ENCODE measurements at places on chromosomes 16 and 17.

GRCh38 chr17:27381007-27381501 is 75.2 kb upstream of the KSR1 start:
- peak; percentile 81 for DNase-seq

GRCh38 chr16:85361441-85362118 is 249.3 kb upstream of the CIBAR2 start:
- no peak for DNase-seq

DNA sequence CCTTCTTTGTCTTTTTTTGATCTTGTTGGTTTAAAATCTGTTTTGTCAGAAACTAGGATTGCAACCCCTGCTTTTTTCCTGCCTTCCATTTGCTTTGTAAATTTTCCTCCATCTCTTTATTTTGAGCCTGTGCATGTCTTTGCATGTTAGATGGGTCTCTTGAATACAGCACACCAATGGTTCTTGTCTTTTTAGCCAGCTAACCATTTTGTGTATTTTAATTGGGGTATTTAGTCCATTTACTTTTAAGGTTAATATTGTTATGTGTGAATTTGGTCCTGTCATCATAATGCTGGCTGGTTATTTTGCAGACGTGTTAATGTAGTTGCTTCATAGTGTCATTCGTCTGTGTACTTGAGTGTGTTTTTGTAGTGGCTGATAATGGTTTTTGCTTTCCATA is 26.2 kb downstream of the NFATC3 start:
- no peak for DNase-seq

DNA sequence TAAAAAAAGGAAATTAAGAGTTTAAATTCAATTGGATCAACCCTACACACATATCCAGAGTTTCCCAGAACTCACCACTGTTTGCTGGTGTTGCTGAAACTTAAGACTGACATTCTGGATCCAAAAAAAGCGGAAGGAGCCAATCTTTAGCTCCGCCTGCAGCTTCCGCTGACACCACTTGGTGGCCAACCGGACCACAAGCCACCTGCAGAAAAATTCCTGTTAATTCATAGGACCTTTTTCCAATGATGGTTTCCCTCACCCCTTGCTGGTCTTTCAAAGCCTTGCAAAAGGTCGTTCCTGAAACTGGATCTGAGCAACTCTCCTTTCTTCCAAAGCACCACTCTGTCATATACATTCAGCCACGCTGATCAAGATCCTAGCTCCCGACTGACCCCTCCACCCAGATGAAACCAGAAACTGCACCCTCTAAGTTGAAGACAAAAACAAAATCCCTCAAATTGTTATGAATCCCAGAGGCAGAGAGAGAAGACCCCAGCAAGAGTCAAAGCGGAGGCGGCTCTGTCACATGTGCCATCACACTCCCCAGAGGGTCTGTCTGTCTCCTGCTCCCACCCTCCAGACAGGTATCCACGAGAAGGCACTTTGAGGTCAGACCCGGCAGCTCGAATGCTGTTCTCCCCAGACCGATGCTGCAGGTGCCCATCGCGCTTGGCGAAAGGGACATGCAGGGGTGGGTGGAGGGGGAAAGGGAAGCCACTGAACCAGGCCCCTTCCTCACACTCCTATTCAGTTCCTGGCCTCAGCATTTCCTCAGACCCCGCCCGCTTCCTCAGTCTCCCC is 773 bp downstream of the BLTP2 start:
- no peak for DNase-seq

DNA sequence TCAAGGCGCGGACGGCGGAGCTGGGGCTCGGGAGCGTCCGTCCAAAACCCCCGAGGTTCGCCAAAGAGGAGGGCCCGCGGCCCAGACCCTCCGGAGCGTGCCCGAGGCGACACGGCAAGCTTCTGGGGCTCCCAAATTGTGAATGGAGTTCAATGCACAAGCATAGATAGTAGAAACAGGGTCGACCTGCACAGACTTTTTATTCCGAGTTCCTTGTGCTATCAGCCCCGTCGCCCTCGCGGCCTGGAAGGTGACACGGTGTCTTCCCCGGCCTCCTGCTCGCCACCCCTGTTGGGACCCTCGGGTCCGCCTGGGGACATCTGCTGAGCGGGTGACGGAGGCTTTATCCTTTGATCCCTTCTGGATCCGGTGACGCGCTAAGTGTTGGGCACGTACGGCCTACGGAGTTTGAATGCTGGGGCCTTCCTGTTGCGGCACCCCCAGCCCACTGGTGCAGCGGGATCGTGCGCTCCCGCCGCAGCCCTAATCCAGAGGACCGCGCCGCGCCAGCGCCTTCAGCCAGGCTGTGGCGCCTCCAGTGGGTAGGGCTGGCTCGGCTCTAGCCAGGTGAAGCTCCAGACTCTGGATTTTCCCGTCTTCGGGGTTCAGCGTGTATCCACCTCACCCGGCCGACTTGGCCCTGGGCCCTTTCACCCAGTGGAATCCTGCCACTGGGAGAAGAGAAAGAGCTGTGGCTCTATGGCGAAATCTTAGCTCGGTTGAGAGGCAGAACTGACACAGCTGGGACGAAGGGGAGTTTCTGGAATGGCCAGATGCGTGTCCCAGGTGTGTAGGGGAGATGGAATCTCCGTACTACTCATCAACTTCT is 17.0 kb upstream of the NTN1 start:
- no peak for DNase-seq

- DNase-seq, result no peak
Observed at GRCh38 chr16:27792486-27793248, 242.7 kb downstream of the KATNIP start.

GRCh38 chr16:20614186-20615141 is 38.3 kb upstream of the ACSM2B start:
- DNase-seq, result no peak

GRCh38 chr16:67249178-67250044 is 632 bp downstream of the SLC9A5 start:
- DNase-seq, result no peak

DNA sequence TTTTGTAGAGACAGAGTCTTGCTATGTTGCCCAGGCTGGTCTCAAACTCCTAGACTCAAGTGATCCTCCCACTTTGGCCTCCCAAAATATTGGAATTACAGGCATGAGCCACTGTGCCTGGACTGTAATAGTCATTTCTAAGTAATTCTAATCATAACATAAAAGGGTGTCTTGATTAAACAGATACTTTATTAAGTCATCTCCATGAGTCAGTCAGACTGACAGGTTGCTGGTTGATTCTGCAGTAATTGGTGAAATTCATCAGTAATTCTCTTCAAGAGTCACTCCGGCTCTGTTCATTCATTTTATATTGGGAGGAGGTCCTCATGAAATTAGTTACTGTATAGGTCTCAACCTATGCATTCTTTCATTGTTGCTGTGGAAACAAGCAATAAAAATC is 85.6 kb downstream of the SPECC1 start:
- DNase-seq, result no peak

DNA sequence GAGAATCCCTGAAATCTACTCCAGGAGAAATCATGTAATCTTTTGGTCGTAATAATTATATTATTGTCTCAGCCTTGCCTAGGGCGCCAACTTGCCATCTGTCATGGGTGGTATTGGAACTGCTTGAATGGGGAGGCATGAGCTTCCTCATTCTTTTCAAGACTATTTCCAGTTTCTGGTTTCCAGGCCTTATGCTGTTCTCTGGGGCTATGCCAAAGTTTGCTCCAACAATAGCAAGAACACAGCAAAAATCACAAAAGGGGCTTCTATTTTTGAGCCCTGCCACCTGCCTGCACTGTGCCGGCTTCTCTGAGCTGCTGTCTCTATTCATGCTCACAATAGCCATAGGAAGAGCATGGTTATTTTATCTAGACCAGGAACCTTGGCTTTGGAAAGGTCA is 111.7 kb downstream of the SPECC1 start:
- DNase-seq, result no peak

DNA sequence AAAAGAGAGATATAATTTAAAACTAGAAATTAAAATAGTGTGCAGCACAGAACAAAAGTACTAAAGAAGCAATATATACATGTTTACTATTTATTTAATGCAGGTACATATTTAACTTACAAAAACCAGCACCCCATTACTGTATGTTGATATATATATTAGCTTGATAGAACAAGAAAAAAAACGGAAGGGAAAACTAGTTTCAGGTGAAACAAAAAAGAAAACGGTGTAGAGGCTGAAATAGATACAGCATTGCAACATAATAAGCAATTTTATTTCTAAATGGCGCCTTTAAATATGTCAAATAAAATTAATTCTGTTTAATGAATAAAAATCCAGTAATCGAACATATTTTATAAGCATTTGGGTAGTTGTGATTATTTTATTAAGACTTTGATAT is 3.9 kb downstream of the HNF1B start:
- no peak for DNase-seq

GRCh38 chr17:50517504-50518383 is 9.5 kb downstream of the MYCBPAP start:
- no peak for DNase-seq

GRCh38 chr16:15450624-15451023 is 16.2 kb downstream of the BMERB1 start:
- DNase-seq, result no peak

DNA sequence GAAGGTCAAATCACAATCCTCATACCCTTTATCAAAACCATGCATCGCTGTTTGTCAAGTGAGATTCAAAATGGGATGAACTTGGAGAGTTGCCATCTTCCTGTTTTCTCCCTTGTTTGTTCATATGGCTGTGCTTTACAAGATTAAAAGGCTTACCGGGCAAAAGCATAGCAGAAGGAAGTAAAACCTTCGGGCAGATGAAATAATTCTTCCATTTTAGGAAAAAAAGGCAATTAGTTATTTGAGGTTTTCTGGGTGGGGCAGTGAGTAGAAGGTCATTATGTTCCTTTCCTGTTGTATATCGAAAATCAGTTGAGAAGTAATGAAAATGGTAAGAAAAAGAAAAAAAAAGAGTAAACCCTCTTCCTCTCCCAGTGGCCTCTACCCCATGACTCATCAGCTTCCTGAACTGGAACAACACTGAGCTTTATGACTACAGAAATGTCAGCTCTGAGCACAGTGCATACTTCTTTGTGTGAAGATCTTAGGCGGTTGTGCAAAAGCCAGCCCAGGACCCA is 369.2 kb downstream of the CDH13 start:
- no peak for DNase-seq

GRCh38 chr17:12613566-12613965 is 52.1 kb upstream of the MYOCD start:
- DNase-seq, result no peak

- no peak for DNase-seq
Observed at GRCh38 chr17:34474706-34475105, 104.7 kb upstream of the TMEM132E start.

- no peak for DNase-seq
Observed at GRCh38 chr16:48676836-48677235, 66.9 kb upstream of the N4BP1 start.
